ENCODE measurements at places on chromosomes 5 and 9. TPM values are rescaled to one million over a fixed set of nuclear protein-coding genes. Genes with fewer than 3 reads are reported as not detected.

OLFM1 gene
- total RNA-seq, result not detected

- H3K27ac ChIP-seq, result no peak overlapping the region
- DNase-seq, result peak; percentile 43
- no peaks in the 10 kb centered on the region for H3K27me3 ChIP-seq
- peaks cover 20% of the 10 kb centered on the region for H3K4me1 ChIP-seq
- no peaks in the 10 kb centered on the region for H3K36me3 ChIP-seq
Measured at GRCh38 chr9:20043035-20043434, 254.2 kb upstream of the SLC24A2 start.

TEX48 gene
- not detected for total RNA-seq

- no peaks in the 10 kb centered on the region for H3K27me3 ChIP-seq
- H3K4me3 ChIP-seq, result no peak overlapping the region
- no peak for DNase-seq
- peaks cover 8% of the 10 kb centered on the region for H3K4me1 ChIP-seq
Measured at GRCh38 chr5:172920447-172920849, 38.8 kb upstream of the RPL26L1 start.

GRCh38 chr5:1801222-1801966 is at the start of gene NDUFS6:
TSS of gene NDUFS6 (plus strand) at chr5:1801407. CDS start at chr5:1801418, 11 bp downstream.
- peak within 1 kb of the TSS; percentile 98 for H3K27ac ChIP-seq
- no peaks in the 10 kb centered on the region for H3K27me3 ChIP-seq
- H3K4me1 ChIP-seq, result peaks cover 48% of the 10 kb centered on the region

All from activated naive CD4-positive, alpha-beta T cell treated with anti-CD3 and anti-CD28 coated beads for 36 hours (primary cell).